Hippocampal formation (tissue), 2 donors: ENCODE measurements at places on chromosomes 6 and 20.
A peak's percentile ranks its signal among the peaks of the same experiment; 100 is the strongest.

DNA sequence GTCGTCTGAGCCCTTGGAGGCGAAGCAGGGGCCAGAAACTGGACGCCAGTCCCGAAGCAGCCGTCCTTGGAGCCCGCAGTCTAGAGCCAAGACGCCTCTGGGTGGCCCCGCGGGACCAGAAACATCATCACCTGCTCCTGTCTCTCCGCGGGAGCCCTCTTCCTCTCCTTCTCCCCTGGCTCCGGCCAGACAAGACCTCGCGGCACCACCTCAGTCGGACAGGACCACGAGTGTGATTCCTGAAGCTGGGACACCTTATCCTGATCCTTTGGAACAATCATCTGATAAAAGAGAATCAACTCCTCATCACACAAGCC, 416 bp downstream of the RSPH4A start:
- DNase-seq: no peak

DNA sequence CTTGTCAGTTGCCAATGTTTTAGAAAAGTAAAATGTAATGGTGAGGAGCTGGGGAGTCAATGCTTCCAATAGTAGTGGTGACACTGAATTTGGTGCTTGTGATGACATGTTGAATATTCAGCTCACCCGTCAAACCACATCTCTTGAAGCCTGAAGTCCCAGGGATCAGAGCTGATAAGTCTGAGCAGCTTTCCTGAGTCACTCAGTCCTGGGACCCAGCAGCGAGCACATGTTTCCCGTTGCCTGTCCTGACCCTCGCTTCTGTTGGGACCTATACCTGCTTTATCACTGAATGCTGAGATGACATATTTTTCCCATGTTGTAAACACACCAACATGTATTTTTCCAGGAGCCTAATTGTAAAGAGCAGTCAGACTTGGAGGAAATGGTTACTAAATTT, 693.6 kb downstream of the QKI start:
- DNase-seq: no peak

- DNase-seq: no peak
These were observed 5.0 kb downstream of the PSMA7 start for GRCh38 chr20:62138204-62138543.

GRCh38 chr6:167695831-167696230, 130.9 kb upstream of the AFDN start:
- no peak for DNase-seq

GRCh38 chr6:35047265-35048011, 93.7 kb downstream of the TCP11 start:
- no peak for DNase-seq

- no peak for DNase-seq
These were observed 9.7 kb downstream of the HECA start for GRCh38 chr6:139144490-139145085.

DNA sequence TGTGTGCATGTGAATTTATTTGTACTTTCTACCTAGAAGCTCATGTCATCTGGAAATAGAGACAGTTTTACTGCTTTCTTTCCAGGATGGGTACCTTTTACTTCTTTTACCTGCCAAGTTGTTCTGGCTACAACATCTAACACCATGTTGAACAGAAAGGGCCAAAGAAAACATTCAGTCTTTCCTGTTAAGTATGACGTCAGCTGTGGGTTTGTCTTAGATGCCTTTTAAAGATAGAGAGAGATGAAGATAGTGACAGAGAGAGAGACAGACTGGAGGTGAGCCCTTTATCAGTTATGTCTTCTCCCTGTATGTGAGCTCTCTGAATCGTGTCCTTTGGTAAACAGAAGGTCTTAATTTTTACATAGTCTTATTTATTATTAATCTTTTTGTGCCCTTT, 3.4 kb upstream of the DACT2 start:
- no peak for DNase-seq

DNA sequence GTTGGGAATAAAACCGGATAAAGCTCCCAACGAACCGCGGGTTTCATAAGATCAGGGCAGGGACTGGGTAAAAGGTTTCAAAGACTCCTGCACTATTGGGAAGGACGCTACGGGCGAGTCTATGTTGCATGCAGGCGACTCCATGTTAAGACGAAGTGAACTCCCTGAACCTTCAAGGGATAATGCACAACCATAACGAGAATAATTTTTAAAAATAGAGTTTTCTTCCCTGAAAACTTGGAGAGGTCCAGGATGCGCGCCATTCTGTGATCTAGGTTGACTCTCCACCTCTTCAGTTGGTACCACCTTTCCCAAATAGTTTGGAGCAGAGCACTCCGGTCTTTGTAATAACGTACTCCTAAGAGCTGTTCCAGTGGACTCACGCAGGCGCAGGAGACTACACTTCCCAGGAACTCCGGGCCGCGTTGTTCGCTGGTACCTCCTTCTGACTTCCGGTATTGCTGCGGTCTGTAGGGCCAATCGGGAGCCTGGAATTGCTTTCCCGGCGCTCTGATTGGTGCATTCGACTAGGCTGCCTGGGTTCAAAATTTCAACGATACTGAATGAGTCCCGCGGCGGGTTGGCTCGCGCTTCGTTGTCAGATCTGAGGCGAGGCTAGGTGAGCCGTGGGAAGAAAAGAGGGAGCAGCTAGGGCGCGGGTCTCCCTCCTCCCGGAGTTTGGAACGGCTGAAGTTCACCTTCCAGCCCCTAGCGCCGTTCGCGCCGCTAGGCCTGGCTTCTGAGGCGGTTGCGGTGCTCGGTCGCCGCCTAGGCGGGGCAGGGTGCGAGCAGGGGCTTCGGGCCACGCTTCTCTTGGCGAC, at the start of gene TPX2:
TSS of gene TPX2 (plus strand) at position 562 of the 821 bp plus-strand sequence. CDS start 18,187 bp downstream, outside the sequence.
- peak; percentile 95 for DNase-seq

GRCh38 chr6:90413867-90414266, 117.2 kb upstream of the BACH2 start:
- DNase-seq: peak; percentile 11

- peak; percentile 4 for DNase-seq
These were observed 55.8 kb upstream of the SMOC2 start for GRCh38 chr6:168385037-168385759.

GRCh38 chr6:133705731-133706130, 183.2 kb upstream of the TCF21 start:
- DNase-seq: no peak

DNA sequence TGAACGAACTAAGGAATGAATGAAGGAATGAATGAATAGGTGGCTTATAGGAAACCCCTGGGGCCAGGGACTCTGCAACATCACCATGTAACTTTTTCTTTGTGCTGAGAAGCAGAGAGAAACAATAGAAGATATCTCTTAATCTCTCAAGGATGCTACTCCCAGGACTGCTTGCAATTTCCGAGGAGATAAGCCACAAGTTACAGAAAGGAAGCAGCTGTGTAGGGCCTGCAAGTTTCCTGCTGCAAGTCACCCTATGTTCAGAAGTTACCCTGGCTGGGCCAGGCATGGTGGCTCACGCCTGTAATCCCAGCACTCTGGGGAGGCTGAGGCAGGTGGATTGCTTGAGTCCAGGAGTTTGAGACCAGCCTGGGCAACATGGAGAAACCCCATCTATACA, 7.3 kb upstream of the MAVS start:
- no peak for DNase-seq

GRCh38 chr6:159440349-159440748, 252.7 kb downstream of the SOD2 start:
- DNase-seq: no peak

- no peak for DNase-seq
These were observed 738.2 kb downstream of the CD109 start for GRCh38 chr6:74434171-74434570.

GRCh38 chr6:24925661-24926060, 10.1 kb downstream of the RIPOR2 start:
- no peak for DNase-seq

DNA sequence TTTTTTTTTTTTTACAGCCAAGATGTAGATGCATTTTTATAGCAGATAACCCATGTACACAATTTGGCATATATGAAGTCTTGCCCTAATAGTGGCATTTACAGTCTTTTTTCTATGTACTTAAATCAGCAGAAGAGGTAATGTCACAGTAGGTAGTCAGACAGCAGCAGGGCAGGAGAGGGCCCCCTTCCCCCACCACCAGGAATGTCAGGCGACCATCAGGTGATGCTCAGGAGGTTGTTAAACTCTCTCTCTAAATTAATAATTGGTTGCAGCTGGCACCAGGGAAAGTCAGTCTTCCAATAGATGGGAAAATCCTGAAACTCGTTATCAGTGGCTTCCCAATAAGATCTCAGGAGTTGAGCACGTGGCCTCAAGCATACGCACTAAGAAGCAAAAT, 188.0 kb upstream of the ADGRB3 start:
- DNase-seq: no peak

DNA sequence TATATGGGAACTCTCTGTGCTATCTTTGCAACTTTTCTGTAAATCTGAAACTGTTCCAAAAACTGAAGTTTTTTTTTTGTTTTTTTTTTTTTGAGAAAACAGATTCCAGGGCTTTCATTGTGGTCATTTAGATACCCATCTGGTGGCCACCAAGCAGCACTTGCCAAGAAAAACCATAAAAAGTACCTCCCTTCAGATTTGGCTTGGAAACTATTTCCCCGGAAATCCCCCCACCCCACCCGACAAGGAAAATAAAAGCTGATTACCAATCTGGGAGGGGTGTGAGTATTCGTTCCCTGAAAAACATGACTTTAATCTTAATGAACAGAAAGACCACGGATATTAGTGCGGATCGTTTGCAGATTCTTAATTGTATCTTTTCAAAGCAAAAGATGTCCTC, 1.9 kb downstream of the NFATC2 start:
- DNase-seq: no peak

- DNase-seq: no peak
These were observed 42.9 kb downstream of the STX11 start for GRCh38 chr6:144193181-144193580.

GRCh38 chr6:33722103-33722623, 10.7 kb upstream of the UQCC2 start:
- no peak for DNase-seq

GRCh38 chr6:95723638-95724037, 146.3 kb downstream of the MANEA start:
- no peak for DNase-seq

DNA sequence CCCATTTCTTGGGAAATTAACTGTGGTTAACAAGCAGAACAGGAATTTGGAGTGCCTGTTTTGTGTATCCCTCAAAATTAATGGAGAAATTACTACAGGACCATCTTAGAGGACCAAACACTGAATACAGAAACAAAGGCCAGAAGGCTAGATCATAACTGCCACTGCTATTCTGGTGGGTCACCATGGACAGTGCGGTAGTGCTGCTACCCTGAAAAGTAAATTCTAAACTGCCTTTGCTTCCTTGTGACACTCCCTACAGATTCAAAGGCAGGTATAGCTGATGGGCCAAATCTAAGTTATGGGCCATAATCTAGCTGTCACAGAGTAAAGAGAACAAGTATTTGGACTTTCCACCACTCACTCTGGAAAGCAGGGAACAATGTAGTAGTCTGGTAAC, 575.8 kb upstream of the ADGRB3 start:
- DNase-seq: no peak

DNA sequence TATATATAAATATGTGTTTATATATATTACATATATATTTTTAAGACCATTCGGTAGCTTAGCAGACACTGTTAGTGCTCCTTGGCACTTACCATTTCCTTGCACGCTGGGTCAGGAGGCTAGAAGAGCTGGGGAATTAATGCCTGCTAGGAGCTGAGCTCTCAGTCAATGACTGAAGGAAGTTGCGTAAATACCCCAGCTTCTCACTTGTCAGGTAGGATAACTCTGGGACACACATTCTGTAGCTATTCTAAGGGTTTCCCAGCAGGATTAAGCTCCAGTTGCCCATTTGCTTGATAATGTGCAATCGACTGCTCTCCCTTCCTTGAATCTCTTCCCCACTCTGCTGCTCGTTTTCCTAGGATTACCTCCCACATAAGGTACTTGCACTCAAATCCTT, 15.7 kb upstream of the DNAAF9 start:
- DNase-seq: no peak

DNA sequence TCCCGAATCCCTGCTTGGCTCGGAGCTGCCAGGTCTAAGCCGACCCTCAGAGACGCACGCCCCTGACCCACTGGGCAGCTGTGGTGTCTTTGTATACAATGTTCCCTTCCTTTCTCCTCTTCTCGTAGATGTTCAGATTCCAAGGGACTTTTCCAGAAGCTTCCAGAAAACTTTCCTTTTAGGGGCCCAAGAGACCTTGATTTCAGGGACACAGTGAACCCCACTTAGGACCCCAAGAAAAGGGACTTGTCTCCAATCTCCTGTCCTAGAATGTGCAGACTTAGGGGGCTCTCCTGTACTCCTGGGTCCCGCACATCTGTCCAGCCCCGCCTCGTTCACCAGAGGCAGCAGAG, 103.5 kb downstream of the EDN3 start:
- DNase-seq: no peak

DNA sequence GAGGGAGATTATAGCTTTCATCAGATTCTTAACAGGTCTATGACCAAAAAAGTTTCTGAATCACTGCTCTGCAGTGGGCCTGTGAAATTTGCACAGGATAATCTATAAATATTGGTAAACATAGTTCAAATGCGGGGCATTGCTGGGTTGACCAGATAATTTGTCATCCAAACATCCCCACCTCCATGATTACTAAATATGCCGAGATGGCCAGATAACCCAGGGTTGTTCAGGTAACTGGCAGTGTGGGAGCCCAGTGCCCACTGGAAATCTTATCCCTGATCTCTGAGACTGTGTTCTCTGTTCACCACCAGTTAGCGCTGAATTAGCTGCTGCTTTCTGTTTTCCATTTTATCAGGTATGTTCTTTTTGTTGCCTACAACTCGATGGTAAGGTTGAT, 21.4 kb downstream of the PTK7 start:
- DNase-seq: no peak

DNA sequence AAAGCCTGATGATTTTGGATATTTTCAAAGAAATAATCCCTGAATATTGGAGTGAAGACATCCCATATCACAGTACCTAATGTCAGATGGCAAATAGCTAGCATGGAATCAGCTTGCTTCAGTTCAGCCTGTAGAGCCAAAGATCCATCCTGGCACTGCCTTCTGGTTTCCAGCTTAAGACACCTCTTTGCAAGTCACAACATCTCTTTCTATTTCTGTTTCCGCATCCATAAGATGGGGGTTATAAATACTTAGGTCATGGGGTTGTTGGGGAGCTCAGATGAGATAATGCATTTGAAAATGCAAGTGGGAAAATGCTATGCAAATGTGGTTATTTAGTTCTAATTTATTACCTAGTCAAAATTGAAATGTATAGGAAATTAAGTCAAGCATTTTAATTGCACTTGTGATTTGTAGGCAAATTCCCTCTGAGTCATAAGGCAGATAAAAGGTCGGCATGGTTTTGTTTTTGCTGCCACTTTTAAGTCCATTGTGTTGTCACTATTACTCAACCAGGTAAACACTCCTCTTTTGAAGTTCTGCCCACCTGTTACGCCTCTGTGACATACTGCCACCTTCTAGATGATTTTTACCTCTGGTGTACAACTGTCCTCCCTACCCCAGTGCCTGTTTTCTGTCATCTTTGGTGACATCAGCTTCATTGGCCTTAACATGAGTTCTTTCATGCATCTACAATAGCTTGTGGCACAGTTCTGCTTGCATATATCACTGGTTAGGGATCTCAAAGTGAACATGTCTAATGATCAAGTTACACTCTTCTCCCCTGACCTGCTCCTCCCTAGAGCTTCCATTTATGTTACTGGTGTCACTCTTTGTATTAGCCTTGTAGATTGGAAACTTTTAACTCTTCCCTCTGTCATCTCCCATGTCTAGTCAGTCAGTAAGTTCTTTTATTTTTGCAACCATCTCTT, 96.6 kb downstream of the CDKAL1 start:
- no peak for DNase-seq

GRCh38 chr6:157186785-157187181, 136.5 kb downstream of the TMEM242 start:
- DNase-seq: no peak

GRCh38 chr6:137728386-137729349, 138.4 kb upstream of the TNFAIP3 start:
- peak; percentile 10 for DNase-seq
